Fibroblast of upper back skin (primary cell): ENCODE measurements at places on chromosomes 16 and 17.

DNA sequence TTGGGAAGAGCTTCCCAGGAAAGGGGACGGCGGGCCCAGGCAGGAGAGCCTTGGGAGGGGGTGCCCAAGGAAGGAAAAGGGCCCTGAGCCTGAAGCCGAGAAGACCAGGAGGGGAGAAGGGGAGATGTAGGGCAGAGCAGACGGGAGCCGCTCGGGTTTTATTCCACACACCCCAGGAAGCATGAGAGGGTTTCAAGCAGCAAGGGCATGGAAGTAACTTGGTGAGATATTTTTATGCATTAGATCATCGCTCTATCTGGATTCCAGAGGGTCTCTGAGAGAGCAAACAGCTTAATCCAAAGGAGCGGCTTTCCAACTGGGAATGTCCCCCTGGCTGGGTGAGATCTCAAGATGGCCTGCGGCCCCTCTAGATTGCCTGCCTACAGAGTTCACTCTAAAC lies 171.0 kb downstream of the IRX3 start:
- no peak for DNase-seq

GRCh38 chr16:68370581-68371275 lies 59.9 kb downstream of the PRMT7 start:
- no peak for DNase-seq

DNA sequence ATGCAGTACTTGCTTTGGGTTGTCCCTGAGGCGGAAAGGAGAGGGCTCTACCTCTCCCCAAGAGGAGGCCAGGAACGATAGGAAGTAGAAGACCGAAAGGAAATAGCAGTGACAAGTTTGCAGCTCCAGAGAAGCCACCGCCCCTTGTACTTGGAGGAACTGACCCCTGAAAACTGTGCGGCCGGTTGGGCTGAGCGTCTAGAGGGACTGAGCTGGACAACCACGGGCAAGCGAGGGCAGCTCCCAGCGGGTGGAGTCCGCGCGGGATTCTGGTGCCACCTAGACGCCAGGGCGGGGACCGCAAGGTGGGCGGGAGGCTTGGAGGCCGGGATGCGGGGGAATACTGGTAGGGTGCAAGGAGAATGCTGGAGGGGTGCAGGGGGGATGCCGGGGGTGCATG lies 1.3 kb upstream of the SLC6A4 start:
- DNase-seq: no peak

- DNase-seq: no peak
These were observed 9.5 kb downstream of the PYCARD start for GRCh38 chr16:31192856-31193642.

- DNase-seq: no peak
These were observed 15.5 kb downstream of the SPACA3 start for GRCh38 chr17:33007186-33007585.
